Activated CD8-positive, alpha-beta memory T cell treated with anti-CD3 and anti-CD28 coated beads for 48 hours (primary cell): ENCODE measurements at places on chromosomes 12 and 14.
A peak's percentile ranks its signal among the peaks of the same experiment; 100 is the strongest.

DNA sequence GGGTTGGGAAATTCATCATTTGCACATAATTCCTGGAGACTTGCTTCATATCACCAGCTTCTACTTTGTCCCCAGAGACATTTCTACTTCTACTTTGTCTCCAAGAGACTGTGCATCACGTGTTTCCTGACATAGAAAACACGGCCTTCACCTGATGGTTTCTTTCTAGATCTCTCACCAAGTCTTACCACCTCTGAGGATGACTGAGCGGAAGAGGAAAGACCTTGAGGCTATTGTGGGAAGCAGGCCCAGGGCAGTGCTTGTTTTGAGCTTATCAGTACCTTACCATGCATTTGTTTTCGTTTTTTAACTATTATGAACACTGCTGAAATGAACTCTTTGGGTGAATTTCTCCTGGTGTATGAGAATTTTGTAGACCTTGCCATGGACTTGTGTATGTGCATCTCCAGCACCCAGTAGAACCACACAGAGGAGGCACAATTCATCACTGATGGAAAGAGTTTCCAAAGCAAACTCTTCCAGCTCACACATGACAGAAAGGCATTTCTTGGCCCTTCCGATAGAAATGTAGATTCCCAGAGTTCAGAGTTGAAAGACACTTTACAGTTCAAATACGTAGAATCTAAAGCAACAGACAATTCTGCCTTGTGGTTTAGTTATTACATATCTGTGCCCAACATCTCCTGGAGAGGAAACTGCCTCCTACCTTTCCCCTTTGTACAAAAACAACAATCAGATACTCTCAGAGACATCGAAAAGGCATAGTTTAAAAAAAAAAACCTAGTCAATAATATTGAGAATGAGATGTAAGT lies 434.7 kb downstream of the FUT8 start:
- peak; percentile 11 for DNase-seq

DNA sequence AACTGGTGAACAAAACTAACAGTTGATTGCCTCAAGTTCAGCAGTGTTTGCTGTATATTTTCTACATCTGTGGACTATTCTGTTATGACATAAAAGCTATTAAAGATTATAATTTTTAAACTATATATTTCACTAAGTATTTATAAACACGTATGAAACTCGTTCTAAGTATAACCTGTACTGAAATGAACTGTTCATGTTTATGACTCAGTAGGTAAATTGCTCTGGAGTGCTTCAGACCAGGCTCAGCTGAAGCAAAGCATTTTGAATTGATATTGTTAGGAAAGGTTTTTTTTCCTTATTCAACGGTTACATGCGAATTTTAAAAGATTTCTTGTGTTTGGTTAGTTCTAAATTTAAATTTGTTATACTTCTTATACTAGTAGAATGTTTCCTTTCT lies 151.3 kb downstream of the RAD51B start:
- no peak for DNase-seq

GRCh38 chr12:113247123-113248050 lies 26.1 kb downstream of the TPCN1 start:
- DNase-seq: no peak

DNA sequence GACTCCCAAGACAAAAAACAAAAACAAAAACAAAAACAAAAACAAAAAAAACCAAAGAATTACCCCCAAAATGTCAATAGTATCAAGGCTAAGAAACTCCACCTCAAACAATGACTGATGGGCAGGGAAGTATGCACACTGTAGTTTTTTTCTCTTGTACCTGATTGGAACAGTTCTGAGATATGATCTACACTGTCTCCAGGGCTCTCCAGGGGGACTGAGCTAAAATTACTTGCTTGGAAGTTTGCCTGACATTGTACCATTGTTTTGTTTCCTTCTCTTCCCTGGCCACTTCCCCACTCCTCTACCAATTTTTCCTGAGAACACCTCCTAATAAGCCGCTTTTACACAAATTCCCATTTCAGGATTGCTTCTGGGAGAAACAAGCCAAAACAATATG lies 22.3 kb upstream of the CATSPERB start:
- no peak for DNase-seq

GRCh38 chr14:75911883-75912282 lies 69.9 kb downstream of the TGFB3 start:
- DNase-seq: no peak
